IPS DF 6.9 (cell line): ENCODE measurements at places on chromosomes 16 and 17.

GRCh38 chr17:944266-944826 lies 35.2 kb downstream of the NXN start:
- DNase-seq = no peak

DNA sequence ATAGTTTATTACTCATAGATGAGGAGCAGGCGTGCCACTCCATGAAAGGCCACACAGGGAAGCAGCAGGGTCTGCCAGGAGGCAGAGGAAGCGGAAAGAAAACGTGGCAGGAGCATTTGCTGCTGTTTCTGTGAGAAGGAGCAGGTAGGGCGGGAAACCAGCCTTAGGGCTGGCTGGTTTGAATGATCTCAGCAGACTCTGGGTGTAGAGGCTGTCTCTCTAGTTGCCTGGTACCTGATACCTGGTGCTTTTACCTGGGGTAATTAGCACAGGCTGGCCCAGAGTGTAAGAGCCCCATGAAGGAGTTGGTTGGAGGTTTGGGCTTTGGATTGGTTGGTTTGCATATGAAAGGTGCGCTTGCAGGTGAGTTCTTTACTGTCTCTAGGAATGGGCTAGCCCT lies 205.0 kb upstream of the CACNG3 start:
- no peak for DNase-seq

GRCh38 chr16:10989559-10989958 lies 45.2 kb downstream of the CLEC16A start:
- DNase-seq = no peak

DNA sequence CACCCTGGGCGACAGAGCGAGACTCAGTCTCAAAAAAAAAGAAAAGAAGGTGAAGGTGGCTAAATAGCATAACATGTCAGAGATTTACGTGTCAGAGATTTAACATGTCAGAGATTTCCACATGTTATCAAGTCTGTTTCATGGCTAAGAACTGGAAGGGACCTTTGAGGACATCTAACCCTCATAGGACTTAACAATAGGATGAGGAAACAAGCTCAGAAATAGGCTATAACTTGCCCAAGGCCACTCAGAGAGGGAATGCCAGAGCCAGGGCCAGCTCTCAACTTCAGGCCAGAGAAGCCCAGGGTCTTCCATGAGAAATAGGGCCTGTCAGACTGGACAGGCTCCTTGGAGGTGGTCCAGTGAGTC lies 26.8 kb upstream of the ZNF629 start:
- no peak for DNase-seq

DNA sequence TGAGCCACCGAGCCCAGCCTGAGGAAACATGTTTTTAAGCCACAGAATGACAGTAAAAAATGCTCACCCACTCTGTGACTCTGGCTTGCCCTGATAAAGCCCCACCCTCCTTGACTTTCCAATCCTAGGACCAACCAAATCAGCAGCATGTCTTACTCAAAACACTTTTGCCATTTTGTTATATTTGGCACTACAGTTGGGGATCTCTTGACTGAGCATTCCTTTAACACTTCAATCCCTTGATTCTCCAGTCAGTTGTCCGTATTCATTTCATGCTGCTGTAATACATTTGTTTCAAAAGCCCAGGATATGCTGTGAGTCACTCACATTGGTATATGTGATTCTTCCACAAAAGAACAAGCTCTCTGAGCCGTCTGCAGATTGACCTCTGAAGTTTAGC lies 8.2 kb downstream of the MYH3 start:
- DNase-seq = no peak

DNA sequence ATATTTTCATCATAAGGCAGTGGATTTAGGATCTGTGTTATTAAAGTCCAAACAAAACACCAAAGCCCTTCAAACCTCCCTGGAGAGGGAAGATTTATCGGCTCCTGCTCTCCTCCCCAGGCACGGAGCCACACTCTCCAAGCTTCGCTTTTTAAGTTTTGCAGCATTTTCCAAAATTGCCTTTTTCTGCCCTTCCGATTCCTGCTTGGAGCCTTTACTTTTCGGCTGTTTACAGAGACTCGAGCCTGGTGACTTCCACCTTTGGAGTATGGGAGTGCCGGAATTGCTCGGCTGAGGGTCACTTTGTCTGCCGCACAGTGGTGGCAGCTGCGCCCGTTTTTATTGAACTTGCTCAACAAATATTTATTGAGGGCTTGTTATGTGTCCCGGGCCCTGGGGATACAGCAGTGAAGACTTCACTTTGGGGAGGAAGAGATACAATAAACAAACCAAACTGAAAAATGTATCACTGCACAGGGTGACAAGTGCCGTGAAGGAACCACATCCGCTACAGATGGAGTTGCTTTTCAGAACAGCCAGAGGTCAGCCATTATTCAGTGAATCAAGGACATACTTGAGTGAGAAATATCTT lies 185.5 kb downstream of the NTN1 start:
- DNase-seq = no peak
